ENCODE measurements at places on chromosomes 1 and 21.
A peak's percentile ranks its signal among the peaks of the same experiment; 100 is the strongest.

- no peak for DNase-seq
Measured at GRCh38 chr1:242219298-242219901, 220.5 kb upstream of the MAP1LC3C start.

DNA sequence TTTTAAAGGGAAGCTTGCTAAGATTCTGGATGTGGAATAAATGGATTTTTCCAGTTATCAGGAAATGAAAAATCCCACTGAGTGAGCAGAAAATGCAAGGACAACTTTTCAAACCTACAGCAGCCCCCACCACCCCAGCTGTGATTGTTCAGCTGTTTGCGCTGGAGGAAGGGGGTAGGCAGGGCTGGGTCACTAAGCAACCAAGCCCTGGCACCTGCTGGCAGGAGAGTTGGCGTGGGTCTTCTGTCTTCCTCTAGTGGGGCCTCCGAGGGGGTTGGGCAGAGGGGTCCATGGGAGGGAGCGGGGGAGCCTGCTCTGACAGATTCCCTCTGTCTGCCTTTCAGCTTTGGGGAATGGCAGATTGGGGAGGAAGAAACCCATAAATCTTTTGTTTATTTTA is 45.3 kb downstream of the EIF2D start:
- DNase-seq, result no peak

GRCh38 chr1:7940745-7941436 is at the start of gene TNFRSF9:
TNFRSF9 (minus strand) TSS chr1:7940839; CDS start chr1:7939994, 845 bp downstream.
- peak; percentile 50 for DNase-seq

GRCh38 chr1:151255381-151255780 is 847 bp downstream of the PSMD4 start:
- no peak for DNase-seq

DNA sequence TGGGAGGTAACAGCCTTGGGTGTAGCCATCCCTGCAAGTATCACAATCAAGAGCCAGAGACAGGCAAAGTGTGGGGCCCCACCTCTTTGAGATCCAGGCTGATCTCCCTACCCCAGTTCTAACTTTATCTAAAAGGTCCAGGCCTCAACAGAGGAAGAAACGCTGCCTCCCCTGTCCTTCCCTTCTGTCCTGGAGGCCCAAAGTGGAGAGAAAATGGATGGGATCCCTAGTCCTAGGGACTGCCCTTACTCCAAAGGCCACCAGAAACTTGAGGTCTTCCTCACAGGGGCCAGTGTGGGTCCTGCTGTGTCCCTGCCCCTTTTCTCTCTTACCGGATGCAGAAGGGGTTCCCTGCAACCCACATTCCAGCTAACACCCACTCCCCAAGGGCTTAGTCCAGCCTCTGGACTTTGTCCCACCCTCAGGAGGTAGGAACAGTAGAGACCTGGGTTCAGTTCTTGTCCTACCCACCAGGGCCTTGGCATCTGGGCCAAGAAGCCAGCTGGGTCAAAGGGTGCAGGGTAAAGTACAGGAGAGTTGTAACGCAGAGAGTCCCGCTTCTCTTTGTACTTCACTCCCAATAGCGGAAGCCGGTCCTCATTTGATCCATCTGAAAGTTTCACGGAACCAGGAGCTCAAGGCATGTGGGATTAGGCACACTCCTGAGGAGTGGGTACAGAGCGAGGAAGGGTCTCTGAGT is 1.9 kb downstream of the HDGF start:
- DNase-seq, result no peak

DNA sequence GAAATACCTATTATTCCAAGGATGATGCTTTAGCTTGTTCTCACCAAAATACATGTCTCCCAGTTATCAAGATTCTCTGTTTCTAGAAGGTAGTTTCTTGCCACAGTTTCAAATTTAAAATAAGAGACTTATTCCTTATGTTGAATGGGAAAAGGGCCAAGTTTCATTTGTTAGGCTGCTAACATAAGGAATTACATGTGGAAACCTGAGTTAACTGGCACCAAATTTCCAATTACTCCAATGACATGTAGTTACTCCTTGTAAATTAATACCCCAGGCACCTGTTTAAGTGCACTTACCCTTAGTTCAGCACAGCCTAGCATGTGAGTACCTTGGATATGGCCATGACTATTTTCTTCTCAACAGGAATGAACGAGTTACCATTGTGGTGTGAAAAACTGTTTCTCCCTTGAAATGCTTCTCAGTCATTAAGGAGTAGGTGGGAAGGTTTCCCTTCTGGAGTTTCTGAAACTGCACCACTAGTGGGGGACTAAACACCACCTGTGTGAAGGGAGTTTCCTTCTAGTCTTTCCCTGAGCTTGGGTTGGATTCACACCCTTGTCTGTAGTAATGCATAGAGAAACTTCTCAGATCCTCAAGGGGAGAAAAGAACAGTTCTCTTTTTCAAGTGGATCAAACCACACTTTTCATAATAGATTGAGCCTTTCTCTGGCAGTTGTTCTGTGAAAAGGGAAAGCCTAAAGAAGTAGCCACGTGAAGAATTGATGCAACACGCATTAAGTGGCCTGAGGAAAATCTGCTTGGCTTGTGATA is 32.3 kb upstream of the LRRC8C start:
- no peak for DNase-seq

GRCh38 chr21:8991968-8992621 is 1529.3 kb upstream of the TPTE start:
- DNase-seq, result no peak

- no peak for DNase-seq
Measured at GRCh38 chr1:172997941-172998361, 52.8 kb downstream of the TNFSF18 start.

- no peak for DNase-seq
Measured at GRCh38 chr1:218698141-218698540, 353.0 kb downstream of the TGFB2 start.

DNA sequence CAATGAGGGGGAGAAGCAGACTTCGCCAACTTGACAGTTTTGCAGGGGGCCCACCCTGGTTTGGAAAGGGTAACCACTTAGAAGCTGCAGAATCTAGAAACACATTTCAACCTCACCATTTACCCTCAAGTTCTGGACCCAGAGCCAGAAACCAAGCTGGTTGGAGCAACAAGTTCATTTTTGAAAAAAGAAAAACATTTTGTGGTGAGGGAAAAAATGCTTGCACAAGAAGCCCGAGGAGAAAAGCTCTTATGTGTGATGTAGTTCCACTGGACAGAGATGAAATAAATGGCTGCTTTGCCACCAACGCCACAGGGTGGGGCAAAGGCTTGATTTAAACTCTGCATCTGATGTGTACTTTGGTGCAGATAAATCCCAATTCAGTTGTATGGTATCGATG is 10.6 kb upstream of the NGF start:
- DNase-seq, result no peak

- DNase-seq, result no peak
Measured at GRCh38 chr1:27789540-27790041, 16.6 kb downstream of the STX12 start.

DNA sequence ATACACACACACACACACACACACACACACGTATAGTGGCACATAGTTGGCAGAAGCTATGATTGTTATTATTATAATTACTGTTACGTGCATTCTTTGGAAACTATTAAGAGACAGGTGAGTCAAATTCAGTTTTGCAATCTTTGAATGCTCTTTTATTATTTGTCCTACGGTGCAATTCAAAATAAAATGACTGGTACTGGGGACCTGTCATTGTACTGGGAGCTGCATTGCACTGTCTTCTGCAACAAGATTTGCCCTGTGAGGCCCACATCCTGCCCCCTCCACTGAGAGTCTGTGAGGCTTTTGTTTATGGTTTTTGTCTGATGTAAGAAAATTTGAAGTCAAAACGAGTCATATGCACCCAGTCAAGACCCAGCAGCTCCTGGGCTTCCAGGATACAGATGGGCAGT is 1.9 kb downstream of the LY9 start:
- DNase-seq, result no peak

DNA sequence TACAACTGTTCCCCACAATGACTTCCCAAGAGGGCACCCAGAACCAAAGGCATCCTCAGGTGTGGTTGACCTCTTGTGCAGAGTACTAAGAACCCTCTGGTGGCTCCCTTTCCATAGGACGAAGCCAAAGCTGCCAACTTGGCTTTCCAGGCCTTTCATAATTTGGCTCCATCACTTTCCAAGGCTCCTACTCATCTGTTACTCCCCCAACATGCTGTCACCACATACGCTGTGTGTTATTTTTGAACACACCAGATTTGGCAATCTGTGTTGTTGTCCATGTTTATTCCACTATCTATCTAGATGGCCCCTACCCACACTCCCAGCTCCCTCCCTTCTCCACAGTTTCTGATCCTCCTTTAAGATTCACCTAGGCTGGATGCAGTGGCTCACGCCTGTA is 10.2 kb upstream of the NKAIN1 start:
- no peak for DNase-seq

GRCh38 chr1:21707891-21708290 is 38.7 kb upstream of the RAP1GAP start:
- no peak for DNase-seq

DNA sequence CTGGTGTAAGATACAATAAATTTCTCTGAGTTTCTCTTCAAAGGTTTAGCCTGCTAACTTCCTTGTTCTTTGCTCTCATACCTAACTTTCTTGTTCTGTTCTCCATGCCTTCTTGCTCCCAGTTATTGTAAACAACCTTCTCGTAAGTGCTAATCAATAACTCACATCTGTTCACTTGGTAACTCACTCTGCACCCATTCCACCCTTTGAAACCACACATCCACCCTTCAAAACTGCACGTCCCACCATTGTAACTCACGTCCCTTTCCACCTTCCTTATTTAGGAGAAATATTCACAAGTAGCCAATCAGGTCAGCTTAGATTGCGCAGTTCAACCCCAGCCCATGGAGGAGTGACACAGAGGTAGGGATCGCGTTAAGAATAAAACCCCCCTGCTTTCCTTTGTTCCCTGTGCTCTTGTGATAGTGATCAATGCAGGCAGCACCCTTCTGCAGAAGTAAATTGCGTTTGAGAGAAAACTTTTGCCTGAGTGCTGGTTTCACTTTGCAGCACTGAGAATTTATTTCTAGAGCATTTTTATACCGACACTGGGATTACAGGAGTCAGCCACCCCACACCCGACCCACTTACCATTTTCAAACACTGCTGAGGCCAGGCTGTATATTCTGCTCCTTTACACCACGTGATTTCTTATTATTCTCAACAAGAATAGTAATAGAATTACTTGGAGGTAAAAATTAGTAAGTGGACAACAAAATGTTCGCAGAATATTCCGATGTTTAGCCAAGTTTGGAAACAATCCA is 789.2 kb upstream of the RGS18 start:
- DNase-seq, result no peak

DNA sequence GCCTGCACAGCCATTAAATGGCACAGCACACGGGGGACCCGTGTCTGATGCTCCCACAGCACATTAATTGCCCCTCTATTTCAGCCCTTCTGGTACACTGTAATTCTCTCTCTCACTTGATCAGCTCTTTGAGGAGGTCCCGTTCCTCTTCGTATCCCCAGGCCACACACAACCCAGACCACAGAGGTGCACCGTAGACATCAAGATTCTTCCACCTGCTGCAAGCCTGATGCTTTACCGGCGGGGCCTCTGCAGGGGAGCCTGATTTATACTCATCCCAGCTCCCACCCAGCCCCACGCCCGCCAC is 759 bp downstream of the SMYD3 start:
- DNase-seq, result no peak

GRCh38 chr1:42922687-42923366 is 35.8 kb downstream of the SLC2A1 start:
- no peak for DNase-seq

DNA sequence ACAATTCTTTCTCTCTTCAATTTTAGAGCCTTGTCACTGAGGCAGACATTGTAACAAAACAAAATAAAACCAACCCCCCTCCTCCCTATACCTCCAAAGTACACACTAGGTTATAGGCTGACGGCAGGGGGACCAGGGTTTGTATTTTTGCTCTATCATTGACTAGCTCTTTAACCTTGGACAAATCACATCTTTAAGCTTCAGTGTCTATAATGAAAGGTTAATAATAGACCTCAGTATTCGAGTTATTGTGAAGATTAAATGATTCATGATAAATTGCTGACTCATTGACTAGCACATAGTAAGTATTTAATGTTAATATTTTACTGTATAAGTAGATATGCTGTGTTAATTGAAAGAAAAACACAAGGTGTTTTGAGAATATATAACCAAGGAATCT is 1267.6 kb upstream of the ADGRL2 start:
- DNase-seq, result no peak

All from stimulated activated CD8-positive, alpha-beta memory T cell treated with anti-CD3 and anti-CD28 coated beads, Interleukin-15, amount 100 ng/mL, for 24 hours (primary cell).